Heart right ventricle (tissue), 16 donors: ENCODE measurements at places on chromosomes 2 and 18. TPM values are rescaled to one million over a fixed set of nuclear protein-coding genes. Genes with fewer than 3 reads are reported as not detected.

DNA sequence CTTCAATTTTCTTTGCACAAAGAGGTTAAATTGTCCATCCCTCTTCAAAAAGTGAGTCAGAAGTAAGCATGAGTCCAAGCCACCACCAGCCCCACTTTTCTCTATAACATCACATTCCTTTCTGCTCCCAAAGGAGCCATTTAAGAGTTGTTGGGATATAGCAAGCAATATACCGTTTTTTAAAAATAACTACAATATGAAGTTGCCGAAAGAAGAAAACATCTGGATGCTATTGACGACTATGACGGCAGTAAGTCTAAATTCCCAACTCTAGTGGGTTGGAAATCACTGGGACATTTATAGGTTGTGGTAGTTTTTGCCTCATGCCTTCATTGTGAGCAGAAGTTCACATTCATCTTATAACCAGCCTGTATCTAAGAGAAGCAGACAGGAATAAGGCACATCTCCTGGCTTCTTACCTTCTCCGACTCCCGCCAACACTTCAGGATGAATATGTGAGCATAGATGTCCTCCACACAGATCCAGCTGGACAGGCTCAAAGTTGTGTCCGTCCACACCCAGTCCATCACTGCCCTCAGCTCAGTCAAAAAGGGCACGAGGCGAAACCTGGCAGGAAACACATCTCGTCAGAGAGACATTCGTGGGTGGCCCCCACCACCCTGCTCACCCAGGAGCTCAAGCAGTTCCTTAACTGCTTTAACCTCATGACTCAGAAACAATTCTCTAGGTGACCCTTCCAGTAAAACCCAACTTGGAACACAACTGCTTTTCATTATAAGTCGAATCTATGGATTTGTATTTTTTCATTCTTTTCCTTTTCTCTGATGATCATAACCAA, 163.6 kb downstream of the NAPG start:
- no peak overlapping the region for H3K27ac ChIP-seq
- H3K36me3 ChIP-seq, result no peaks in the 10 kb centered on the region
- no peak overlapping the region for H3K4me3 ChIP-seq
- DNase-seq, result no peak
- H3K4me1 ChIP-seq, result no peaks in the 10 kb centered on the region

GRCh38 chr18:48674758-48675351, 136.0 kb downstream of the CTIF start:
- DNase-seq, result no peak
- H3K4me3 ChIP-seq, result no peak overlapping the region
- no peaks in the 10 kb centered on the region for H3K27me3 ChIP-seq
- no peaks in the 10 kb centered on the region for H3K36me3 ChIP-seq
- H3K4me1 ChIP-seq, result peaks cover 67% of the 10 kb centered on the region

GRCh38 chr18:61898640-61899101, 5.9 kb upstream of the RNF152 start:
- H3K27me3 ChIP-seq, result no peaks in the 10 kb centered on the region
- no peak for DNase-seq
- H3K36me3 ChIP-seq, result no peaks in the 10 kb centered on the region
- H3K4me3 ChIP-seq, result no peak overlapping the region
- H3K27ac ChIP-seq, result no peak overlapping the region

DNA sequence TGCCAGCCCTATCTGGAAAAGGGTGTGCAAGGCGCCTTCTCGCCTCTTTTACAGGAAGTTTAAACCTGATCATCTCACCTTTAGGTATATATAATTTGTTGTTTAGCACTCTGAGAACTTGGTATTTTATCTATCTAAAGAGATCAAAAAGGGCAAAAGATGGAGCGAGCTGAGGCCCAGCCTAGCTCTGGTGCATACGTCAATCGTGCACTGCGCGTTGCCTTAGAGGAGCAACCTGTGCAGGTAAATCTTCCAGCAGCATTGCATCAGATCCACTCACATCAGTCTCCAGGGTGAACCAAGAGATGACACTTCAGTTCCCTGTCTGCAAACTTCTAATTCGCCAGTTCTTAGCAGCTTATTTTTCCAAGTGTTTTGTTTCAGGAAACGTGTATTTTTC, 15.4 kb downstream of the BCL11A start:
- no peak overlapping the region for H3K4me3 ChIP-seq
- peaks cover 23% of the 10 kb centered on the region for H3K4me1 ChIP-seq
- no peak for DNase-seq
- H3K36me3 ChIP-seq, result no peaks in the 10 kb centered on the region
- H3K27me3 ChIP-seq, result peaks cover 9% of the 10 kb centered on the region

DNA sequence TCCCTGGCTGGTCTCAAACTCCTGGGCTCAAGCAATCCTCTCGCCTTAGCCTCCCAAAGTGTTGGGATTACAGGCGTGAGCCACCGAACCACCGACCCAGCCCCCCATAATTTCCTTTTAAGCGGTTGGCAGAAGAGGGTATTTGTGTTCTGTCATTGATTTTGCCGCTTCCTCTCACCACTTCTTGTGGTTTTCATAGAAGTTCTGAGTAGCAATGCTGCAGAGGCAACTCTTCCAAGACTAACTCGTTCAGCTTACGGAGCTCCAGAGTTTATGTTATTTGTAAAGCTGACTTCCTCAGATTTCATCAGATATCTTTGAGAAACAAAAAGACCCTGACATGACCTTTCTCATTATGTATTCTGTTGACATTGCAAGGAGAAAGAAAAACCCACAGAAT, 261.4 kb upstream of the KCNJ3 start:
- H3K4me3 ChIP-seq, result no peak overlapping the region
- DNase-seq, result no peak
- no peak overlapping the region for H3K27ac ChIP-seq
- no peaks in the 10 kb centered on the region for H3K36me3 ChIP-seq
- H3K4me1 ChIP-seq, result no peaks in the 10 kb centered on the region

- H3K4me3 ChIP-seq, result no peak overlapping the region
- peaks cover 51% of the 10 kb centered on the region for H3K36me3 ChIP-seq
- peaks cover 100% of the 10 kb centered on the region for H3K4me1 ChIP-seq
- H3K27ac ChIP-seq, result peak overlapping the region; percentile 98
- DNase-seq, result no peak
- no peaks in the 10 kb centered on the region for H3K27me3 ChIP-seq
These were observed 84.3 kb downstream of the TNS1 start for GRCh38 chr2:217918308-217919024.

DNA sequence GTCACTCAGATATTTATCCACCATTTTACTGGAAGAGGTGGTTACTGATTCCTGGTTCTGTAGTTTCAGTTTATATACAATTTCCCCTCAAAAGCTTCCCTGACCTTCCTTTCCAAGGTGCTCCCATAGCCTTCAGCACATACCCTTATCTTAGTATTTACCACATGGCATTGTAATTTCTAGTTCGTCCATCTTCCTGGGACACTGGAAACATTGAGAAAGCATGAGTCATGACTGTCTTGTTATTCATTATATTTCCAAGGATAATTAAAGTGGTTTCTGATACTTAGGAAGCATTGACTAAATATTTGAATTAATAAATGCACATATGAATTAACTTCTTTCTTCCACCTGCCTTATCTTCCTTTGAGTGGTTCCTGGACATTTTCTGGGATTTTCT, 203.8 kb downstream of the ETAA1 start:
- no peak overlapping the region for H3K27ac ChIP-seq
- H3K36me3 ChIP-seq, result no peaks in the 10 kb centered on the region
- no peaks in the 10 kb centered on the region for H3K4me1 ChIP-seq
- no peak for DNase-seq
- H3K4me3 ChIP-seq, result no peak overlapping the region
- H3K27me3 ChIP-seq, result no peaks in the 10 kb centered on the region

The RAB6D gene
- not detected for total RNA-seq

GRCh38 chr2:206082298-206082843, 3.6 kb downstream of the INO80D start:
- H3K27me3 ChIP-seq, result no peaks in the 10 kb centered on the region
- H3K27ac ChIP-seq, result no peak overlapping the region
- no peaks in the 10 kb centered on the region for H3K36me3 ChIP-seq
- H3K4me1 ChIP-seq, result peaks cover 18% of the 10 kb centered on the region

GRCh38 chr2:197007716-197008628, 81.5 kb upstream of the PGAP1 start:
- no peak overlapping the region for H3K27ac ChIP-seq
- no peaks in the 10 kb centered on the region for H3K36me3 ChIP-seq
- H3K27me3 ChIP-seq, result no peaks in the 10 kb centered on the region
- H3K4me3 ChIP-seq, result no peak overlapping the region
- H3K4me1 ChIP-seq, result no peaks in the 10 kb centered on the region
- DNase-seq, result no peak

DNA sequence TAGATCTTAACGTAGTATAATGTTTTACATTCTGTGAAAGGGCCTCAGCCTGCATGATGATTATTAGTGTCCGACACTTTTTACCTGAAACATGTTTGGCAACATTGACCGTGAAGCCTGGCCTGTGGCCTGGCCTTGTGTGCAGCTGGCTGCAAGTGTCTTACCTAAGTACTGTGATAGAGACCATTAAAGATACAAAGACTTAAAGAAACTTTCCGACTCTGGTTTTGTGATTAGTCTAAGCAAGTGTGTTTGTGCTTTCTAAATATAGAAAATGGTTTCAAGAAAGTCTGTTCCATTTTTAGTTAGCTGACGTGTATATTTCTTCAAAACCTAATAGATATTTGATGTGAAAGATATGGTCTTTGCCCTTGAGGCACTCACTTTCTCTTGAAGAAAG, 601.8 kb downstream of the LRP1B start:
- no peak for DNase-seq
- no peak overlapping the region for H3K4me3 ChIP-seq
- H3K36me3 ChIP-seq, result no peaks in the 10 kb centered on the region
- no peaks in the 10 kb centered on the region for H3K4me1 ChIP-seq
- H3K27ac ChIP-seq, result no peak overlapping the region
- no peaks in the 10 kb centered on the region for H3K27me3 ChIP-seq

- no peak overlapping the region for H3K4me3 ChIP-seq
- DNase-seq, result no peak
- no peak overlapping the region for H3K27ac ChIP-seq
- no peaks in the 10 kb centered on the region for H3K36me3 ChIP-seq
- no peaks in the 10 kb centered on the region for H3K27me3 ChIP-seq
These were observed 112.0 kb upstream of the STPG4 start for GRCh38 chr2:47266939-47267710.

DNA sequence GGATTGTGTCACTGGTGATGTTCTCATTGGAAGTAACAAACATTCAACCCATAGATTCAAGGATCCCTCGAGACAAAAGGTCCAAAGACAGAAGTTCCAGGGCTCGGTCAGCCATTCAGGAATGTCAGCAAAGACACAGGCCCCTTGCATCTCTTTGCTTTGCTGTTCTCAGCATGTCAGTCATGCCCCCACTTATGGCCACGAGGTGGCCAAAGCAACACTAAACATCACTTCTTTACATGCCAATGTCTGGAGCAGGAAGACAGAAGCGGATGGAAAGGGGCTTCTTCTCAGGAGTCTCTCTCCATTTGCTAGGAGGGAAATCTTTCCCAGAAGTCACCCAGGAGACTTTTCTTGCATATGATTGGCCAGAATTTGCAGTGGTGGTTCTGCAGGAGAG, 191.6 kb upstream of the SP5 start:
- no peaks in the 10 kb centered on the region for H3K4me1 ChIP-seq

DNA sequence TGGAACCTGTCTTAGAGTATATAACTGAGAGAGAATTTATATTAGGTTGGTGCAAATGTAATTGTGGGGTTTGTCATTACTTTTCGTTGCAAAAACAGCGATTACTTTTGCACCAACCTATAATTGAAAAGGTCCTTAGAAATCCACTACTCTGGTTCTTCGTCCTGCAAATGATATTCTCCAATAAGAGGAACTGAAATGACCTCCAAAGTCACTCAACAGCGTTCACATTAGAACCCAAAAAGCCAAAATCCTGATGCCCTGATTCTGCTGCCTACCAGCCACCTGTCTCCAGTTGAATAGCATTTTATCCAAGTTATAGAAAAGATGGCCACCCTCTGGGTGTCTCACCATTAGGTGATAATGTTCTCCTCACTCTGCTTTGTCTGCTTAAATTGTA, 230.6 kb downstream of the SETBP1 start:
- no peaks in the 10 kb centered on the region for H3K27me3 ChIP-seq
- H3K4me3 ChIP-seq, result no peak overlapping the region
- no peaks in the 10 kb centered on the region for H3K36me3 ChIP-seq
- peaks cover 16% of the 10 kb centered on the region for H3K4me1 ChIP-seq
- no peak for DNase-seq

DNA sequence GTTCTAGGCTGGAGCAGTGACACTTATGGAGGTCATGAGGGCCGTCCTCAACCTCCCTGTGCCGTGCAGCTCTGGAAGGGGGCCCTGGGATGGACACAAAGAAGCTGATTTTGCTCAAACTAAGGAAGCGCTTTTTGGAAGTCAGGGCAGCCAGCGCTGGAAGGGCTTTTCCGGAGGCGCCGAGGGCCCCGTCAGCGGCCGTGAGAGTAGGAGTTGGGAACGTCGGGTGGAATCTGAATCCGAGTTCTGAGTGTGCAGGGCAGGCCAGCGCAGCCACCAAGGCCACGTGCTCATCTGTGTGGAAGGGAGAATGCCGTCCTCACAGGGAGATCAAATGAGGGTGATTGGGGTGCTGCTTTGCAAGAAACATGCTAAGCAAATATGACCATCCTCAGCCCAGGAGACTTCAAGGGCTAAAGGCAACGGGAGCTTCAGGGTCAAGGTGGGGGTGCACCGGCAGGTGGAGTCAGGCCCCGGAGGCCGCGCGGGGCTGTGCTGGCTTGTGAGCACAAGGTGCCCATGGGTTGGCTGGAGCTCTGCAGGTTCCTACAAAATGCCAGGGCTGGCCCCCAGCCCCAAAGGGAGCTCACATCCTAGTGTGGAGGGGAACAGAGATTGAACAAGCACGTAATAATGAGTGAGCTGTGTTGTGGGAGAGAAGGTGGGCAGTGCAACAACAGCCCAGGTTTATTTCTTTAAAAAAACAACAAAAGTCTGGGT, 70.4 kb upstream of the HPCAL1 start:
- H3K27ac ChIP-seq, result no peak overlapping the region
- no peak overlapping the region for H3K4me3 ChIP-seq
- no peaks in the 10 kb centered on the region for H3K27me3 ChIP-seq

GRCh38 chr2:78992807-78993517, 32.5 kb upstream of the REG3G start:
- H3K27ac ChIP-seq, result no peak overlapping the region
- H3K4me3 ChIP-seq, result no peak overlapping the region
- no peaks in the 10 kb centered on the region for H3K4me1 ChIP-seq
- no peak for DNase-seq
- H3K36me3 ChIP-seq, result no peaks in the 10 kb centered on the region

The IL18RAP gene
- not detected for total RNA-seq

GRCh38 chr2:134155134-134155533, 98.7 kb upstream of the MGAT5 start:
- no peak overlapping the region for H3K27ac ChIP-seq
- H3K27me3 ChIP-seq, result no peaks in the 10 kb centered on the region
- H3K4me1 ChIP-seq, result peaks cover 65% of the 10 kb centered on the region
- no peaks in the 10 kb centered on the region for H3K36me3 ChIP-seq

GRCh38 chr2:230642966-230643365, 69.7 kb upstream of the CAB39 start:
- no peaks in the 10 kb centered on the region for H3K4me1 ChIP-seq
- no peaks in the 10 kb centered on the region for H3K27me3 ChIP-seq
- H3K27ac ChIP-seq, result no peak overlapping the region
- H3K36me3 ChIP-seq, result no peaks in the 10 kb centered on the region

GRCh38 chr2:203533676-203534591, 1.2 kb downstream of the RAPH1 start:
- H3K4me3 ChIP-seq, result peak overlapping the region; percentile 88
- peaks cover 25% of the 10 kb centered on the region for H3K27me3 ChIP-seq
- DNase-seq, result no peak
- H3K27ac ChIP-seq, result peak overlapping the region; percentile 97
- H3K36me3 ChIP-seq, result no peaks in the 10 kb centered on the region

The TMEM237 gene
- total RNA-seq, result 16.4 TPM
